KG1 (cell line): ENCODE measurements at places on chromosomes 12 and 14.

DNA sequence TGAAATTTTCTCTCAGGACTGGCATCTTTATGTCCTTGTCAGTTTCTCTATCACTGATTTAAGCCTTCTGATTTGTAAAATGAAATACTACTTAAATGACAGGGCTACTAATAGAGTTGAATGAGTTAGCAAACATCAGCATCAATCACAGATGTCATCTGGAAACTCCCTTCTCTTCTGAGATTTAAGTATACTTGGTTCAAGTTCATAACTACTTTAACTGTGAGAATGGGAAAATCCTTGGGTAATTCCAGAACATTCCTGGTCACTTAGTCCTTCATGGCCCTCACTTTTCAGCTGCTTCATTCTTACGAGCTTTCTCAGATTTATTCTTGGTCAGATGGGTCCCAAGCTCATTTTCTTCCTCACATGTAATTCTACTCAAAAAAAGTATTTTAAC lies 1655.3 kb upstream of the FLRT2 start:
- DNase-seq = no peak

GRCh38 chr12:87812681-87813080 lies 216.5 kb downstream of the C12orf50 start:
- no peak for DNase-seq

DNA sequence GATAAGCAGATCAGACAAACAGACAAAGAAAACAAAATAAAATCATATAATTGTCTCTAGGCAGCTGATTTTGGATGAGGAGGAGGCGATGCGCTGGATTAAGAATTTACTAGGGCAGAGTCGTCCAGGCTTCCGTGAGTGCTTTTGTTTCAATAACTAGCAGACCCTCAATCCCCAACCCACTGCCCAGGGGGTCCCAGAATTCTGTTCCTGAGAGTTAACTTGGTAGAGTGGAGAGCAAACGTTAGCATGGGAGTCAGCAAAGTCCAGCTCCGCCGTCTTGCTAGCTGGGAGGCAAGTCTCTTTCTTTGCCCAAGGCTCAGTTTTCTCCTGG lies 95.5 kb upstream of the TBX5 start:
- no peak for DNase-seq

- DNase-seq = peak; percentile 92
Observed at GRCh38 chr12:89346741-89347324, 5.5 kb downstream of the DUSP6 start.

DNA sequence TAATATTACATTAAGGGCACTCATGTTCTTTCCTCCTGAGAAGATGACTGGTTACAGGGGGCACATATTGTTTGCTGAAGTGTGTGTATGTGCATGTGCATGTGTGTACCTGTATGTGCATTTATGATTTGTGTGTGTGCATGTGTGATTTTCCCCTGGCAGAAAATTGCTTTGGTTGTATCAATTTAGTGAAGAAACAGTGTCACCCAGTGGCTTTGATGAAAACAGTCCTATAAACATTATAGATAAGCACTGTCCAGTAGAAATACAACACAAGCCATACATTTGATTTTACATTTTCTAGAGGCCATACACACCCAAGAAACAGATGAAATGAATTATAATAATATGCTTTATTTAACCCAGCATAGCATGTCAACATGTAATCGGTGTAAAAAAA lies 8.6 kb downstream of the PDE3A start:
- no peak for DNase-seq

DNA sequence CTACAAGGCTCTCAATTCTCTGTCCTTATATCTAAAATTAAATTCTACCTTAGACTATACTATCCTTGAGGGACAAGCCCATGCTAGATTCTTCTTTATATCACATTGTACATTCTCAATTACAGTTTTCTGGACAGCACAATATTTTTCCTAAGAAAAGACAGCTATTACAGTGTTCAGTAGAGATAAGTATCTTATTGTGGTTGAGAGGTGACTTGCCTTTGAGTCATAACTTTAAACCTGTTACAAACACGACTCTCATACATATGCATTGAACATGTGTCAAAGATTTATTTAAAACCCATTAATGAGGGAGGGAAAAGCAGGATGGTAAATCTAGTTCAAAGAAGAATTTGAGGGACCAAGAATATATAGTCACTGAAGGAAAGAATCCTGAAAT lies 61.1 kb downstream of the TPH2 start:
- no peak for DNase-seq

GRCh38 chr14:100684961-100685360 lies 41.7 kb upstream of the DLK1 start:
- DNase-seq = no peak

GRCh38 chr12:62736596-62736995 lies 198.4 kb downstream of the PPM1H start:
- no peak for DNase-seq

GRCh38 chr12:13247596-13247995 lies 51.1 kb downstream of the EMP1 start:
- DNase-seq = no peak

DNA sequence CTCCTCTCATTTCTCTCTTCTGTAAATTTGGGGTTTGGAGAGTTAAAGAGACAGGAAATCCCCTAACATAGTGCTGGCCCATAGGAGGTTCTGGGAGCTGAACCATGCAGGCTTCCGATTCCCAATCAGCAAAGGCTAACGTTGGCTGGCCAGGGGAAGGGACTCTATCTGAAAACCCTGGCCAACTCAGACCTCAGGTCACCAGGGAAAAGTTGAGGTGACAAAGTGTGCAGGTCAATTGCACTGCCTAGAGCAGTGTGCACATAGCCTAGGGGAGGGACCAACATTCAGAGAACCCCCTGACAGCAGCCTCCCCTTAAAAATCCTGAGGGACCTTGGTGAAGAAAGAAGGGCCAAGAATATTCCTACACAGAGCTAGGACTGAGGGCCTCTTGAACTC lies 38.9 kb downstream of the TTC7B start:
- no peak for DNase-seq

GRCh38 chr14:69680297-69680696 lies 68.9 kb downstream of the SUSD6 start:
- no peak for DNase-seq

GRCh38 chr12:15712823-15713660 lies 76.1 kb downstream of the EPS8 start:
- no peak for DNase-seq

DNA sequence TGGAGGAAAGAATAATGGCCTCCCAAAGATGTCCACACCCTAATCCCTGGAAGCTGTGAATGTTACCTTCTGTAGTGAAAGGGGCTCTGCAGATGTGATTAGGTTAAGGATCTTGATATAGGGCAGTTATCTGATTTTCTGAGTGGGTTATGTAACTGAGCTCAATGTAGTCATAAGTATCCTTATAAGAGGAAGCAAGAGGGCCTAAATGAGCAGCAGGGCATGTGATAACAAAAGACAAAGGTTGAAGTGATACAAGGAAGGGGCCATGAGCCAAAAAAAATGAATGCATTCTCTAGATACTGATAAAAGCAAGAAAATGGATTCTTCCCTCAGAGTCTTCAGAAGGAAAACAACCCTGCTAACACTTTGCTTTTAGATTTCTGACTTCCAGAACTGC lies 78.8 kb downstream of the OSBPL8 start:
- DNase-seq = no peak

- DNase-seq = no peak
Observed at GRCh38 chr12:104136577-104136976, 1.4 kb downstream of the NFYB start.

DNA sequence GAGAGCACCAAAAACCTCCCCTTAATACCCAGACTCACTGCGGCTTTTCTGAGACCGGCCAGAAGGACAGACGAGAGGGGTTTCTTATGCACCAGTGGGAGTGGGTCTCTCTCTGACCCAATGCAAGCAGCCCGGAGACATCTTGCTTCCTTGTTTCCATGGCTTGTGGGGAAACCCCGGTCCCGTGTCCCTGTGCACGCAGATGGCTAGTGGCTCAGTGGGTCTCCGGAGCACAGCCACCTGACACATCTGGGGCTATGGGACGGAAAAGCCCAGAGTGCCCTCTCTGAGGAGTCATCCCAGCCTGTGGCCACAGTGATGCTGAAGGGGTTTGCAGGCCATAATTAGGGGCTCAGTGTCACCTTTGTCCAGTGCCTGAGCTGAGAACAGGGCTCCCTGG lies 197.6 kb downstream of the PHETA1 start:
- no peak for DNase-seq

- DNase-seq = no peak
Observed at GRCh38 chr14:30550335-30550734, 8.6 kb upstream of the G2E3 start.

DNA sequence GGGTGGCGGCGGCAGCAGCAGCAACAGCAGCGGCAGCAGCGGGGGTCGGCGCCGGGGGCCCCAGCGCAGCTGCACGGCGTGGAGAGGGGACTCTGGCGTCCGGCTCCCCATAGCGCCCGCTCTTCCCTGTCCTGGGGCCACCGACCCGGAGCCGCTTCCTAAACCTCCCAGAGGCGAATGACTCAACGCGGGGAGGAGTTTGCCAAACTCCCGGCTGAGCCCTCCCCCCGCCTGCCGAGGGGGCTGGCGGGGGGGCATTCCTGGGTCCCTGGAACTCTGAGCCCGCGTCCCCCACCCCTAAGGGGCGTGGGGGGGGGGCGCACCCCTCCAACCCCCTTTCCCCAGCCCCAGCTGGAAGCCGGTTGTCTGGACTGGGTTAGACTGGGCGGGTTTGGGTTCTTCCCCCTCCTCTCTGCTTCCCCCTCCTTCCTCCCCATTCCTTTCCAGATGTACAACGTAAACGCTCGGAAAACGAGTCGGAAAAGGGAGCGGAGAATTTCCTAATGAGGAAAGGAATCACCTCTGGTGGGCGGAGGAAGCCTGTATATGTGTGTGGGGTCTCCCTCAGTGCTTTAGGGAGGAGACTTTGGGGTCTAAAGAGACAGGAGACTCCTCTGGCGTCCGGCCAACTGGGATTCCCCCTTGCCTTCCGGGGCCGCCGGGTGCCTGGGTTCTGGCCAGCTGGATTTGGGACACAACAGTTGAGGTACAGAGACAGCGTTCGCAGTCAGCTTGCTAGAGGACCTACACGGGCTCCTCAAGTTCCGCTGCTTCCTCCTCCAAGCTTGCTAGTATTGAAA lies at the start of gene ITGA5:
TSS of gene ITGA5 (minus strand) at position 179 of the 800 bp plus-strand sequence. CDS start at position 111, 68 bp downstream.
- no peak for DNase-seq

GRCh38 chr14:96094211-96094610 lies 55.0 kb downstream of the C14orf132 start:
- no peak for DNase-seq

GRCh38 chr14:64720131-64720576 lies 15.9 kb downstream of the PLEKHG3 start:
- no peak for DNase-seq

GRCh38 chr14:54189748-54190354 lies 207.0 kb upstream of the CDKN3 start:
- DNase-seq = no peak

DNA sequence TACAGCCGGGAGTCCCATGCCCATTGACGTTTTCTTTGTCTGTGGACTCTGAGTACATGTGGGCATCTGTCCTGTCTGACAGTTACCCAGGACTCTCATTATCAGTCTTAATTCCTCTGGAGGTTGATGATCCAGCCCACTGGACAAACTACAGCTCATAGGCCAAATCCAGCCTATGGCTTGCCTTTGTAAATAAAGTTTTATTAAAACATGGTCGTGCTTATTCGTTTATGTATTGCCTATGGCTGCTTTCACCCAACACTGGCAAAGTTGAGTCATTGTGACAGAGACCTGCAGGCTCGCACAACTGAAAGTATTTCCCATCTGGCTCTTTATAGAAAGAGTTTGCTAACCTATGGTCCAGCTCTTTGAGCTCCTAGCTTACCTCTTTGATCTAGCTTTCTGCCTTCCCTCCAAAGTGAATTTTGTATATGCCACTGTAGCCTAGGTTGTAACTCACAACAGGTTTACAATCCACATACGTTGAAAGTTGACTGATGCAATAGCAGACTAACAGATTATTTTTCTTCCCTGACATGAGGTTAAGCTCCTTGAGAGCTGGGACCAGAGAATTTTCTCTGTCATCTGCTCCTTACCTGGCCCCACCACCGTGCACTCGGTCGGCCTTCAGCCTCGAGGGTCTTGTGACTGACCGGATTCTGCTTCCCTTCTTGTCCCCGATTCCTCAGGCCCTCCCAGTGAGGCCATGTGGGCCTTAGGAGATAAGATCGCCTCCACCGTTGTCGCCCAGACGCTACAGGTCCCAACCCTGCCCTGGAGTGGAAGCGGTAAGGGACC lies 57.3 kb downstream of the ACACB start:
- DNase-seq = no peak

DNA sequence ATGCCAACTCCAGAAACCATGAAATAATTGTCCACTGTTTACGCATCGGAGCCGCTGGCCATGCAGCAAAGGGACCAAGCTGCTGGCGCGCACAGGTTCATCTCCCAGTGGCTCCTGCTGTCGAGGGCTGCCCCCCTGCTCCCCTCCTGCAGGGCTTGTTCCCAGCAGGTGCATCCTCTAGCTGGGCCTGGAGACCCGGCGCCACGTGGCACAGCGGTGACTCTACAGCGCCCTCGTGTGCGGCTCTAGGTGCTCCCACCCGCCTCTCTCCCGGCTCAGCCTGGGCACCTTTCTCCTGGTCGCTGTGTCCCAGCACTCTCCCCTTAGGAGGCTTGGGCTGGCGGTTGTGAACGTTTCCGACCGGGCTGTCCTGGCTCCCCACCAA lies 37.5 kb upstream of the INF2 start:
- no peak for DNase-seq

- no peak for DNase-seq
Observed at GRCh38 chr14:34682787-34683321, 31.5 kb downstream of the CFL2 start.

DNA sequence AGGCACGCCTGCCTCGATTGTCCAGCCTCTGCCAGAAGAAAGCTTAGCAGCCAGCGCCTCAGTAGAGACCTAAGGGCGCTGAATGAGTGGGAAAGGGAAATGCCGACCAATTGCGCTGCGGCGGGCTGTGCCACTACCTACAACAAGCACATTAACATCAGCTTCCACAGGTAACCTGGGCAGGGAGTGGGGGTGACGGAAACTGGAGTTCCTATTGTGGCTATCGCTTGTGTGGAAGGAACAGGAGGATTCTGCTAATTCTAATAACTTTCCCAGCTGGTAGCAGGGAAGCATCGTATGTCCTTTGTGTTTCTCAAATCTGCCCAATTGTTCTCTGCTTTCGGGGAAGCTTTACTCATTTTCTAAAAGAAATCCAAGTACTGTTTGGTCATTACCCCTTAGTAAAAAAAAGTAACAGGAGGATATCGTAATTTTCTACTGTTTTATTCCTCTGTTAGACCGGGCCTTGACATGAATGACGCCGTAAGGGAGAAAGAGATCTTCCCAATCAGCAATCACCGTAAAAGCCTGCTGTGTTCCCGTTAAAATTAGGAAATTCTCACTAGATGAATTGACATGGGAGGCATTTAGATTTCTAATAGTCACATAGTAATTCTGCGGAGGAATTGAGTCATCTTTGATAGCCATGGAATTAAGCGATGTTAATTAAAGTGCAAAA lies 449 bp downstream of the THAP2 start:
- DNase-seq = no peak

- no peak for DNase-seq
Observed at GRCh38 chr14:64447876-64448670, 17.2 kb upstream of the AKAP5 start.

DNA sequence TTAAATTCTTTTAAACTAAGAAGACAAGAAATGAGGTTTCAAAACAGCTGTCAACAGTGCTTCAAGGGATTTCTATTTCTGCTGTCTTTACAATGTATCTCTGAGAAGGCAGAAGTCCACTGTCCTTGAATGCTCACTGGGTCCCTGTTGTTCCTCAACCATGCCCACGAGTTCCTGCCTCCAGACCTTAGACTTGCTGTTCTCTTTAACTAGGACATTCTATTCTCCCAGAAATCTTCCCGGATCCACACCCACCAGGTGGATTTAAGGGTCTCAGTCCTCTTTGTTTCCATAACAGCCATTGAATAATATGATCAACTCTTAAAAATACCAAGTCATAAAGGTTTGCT lies 6.7 kb upstream of the SLC41A2 start:
- DNase-seq = no peak

GRCh38 chr12:130744274-130744673 lies 28.2 kb upstream of the RIMBP2 start:
- DNase-seq = no peak
